ENCODE measurements at places on chromosomes 11 and 22. TPM values are rescaled to one million over a fixed set of nuclear protein-coding genes. Genes with fewer than 3 reads are reported as not detected.

GRCh38 chr22:40415531-40416266 lies 45.3 kb downstream of the SGSM3 start:
- peaks cover 42% of the 10 kb centered on the region for H3K36me3 ChIP-seq
- DNase-seq: no peak
- H3K4me1 ChIP-seq: peaks cover 8% of the 10 kb centered on the region
- no peak overlapping the region for H3K4me3 ChIP-seq
- H3K27me3 ChIP-seq: no peaks in the 10 kb centered on the region
- no peak overlapping the region for H3K27ac ChIP-seq

GRCh38 chr11:22477312-22477711 lies 139.1 kb downstream of the SLC17A6 start:
- no peak overlapping the region for H3K27ac ChIP-seq
- no peaks in the 10 kb centered on the region for H3K4me1 ChIP-seq
- no peak overlapping the region for H3K4me3 ChIP-seq
- H3K27me3 ChIP-seq: no peaks in the 10 kb centered on the region
- no peaks in the 10 kb centered on the region for H3K36me3 ChIP-seq

GRCh38 chr22:46797355-46797754 lies 34.9 kb downstream of the TBC1D22A start:
- H3K36me3 ChIP-seq: peaks cover 72% of the 10 kb centered on the region
- H3K27me3 ChIP-seq: no peaks in the 10 kb centered on the region
- no peak overlapping the region for H3K4me3 ChIP-seq

DNA sequence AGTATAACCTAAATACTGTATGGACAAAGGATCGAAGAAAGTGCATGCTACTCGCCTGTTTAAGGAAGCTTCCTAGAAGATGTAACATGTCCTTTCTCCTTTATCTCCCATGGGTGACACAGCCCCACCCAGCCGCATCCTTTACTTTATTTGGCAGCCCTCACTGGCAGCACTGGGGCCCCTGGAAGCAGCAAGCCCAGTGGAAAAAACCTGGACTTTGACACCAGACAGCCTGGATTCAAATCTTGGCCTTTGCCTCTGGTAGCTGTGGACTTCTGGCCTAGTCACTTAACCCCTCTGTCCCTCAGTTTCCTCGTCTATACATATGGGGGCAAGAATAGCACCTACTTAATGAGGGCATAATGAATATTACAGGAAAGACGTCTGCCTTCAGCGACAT lies 67.1 kb downstream of the MYEOV start:
- H3K4me1 ChIP-seq: no peaks in the 10 kb centered on the region
- no peak overlapping the region for H3K4me3 ChIP-seq
- no peak for DNase-seq
- H3K27ac ChIP-seq: no peak overlapping the region
- no peaks in the 10 kb centered on the region for H3K27me3 ChIP-seq

Gene GGA1
- 26.7 TPM for polyA plus RNA-seq

GRCh38 chr11:59598961-59599360 lies 16.6 kb downstream of the OSBP start:
- H3K27me3 ChIP-seq: no peaks in the 10 kb centered on the region
- H3K4me3 ChIP-seq: no peak overlapping the region
- no peak for DNase-seq

DNA sequence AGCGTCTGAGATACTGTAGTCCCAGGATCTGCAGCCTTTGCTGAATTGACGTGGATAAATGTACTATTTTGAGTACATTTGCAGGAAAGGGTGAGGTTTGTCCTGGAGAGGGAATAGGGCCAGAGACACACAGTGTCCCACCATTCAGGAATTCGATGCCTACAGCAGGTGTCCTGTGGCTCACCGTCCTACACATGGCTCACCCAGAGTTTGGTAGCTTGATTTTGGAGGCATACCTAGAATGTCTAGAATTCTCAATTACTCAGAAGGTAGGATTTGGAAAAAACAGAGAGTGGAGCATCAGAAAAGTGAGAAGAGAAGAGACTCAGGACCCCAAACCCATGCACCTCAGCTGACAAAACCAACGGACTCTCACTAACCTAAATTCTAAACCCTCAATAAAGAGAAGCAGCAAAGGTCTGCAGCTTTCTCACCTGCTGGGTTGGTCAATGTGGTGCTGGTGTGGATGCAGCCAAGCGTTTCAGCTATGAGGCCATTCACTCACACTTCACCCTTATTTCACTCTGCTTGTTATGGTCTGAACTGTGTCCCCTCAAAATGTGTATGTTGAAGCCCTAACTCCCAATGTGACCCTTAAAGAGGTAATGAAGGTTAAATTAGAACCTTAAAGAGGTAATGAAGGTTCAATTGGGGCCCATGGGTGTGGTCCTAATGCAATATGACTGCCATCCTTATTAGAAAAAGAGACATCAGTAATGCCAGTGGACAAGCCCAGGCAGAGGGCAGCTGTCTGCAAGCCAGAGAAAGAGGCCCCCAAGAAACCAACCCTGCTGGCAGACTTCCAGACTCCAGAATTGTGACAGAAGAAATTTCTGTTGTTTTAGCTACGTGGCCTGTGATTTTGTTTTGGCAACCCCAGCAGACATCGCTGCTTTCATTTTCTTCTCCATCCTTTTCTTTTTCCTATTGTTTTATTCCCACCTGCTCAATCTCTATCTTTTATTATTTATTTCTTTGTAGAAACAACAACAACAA lies 187.8 kb downstream of the SNX19 start:
- no peak for DNase-seq
- no peaks in the 10 kb centered on the region for H3K27me3 ChIP-seq
- H3K4me3 ChIP-seq: no peak overlapping the region
- H3K27ac ChIP-seq: no peak overlapping the region

Gene FREY1
- not detected for polyA plus RNA-seq

Gene MS4A6E
- polyA plus RNA-seq: not detected

- no peak overlapping the region for H3K27ac ChIP-seq
- no peaks in the 10 kb centered on the region for H3K27me3 ChIP-seq
- H3K4me1 ChIP-seq: no peaks in the 10 kb centered on the region
- no peaks in the 10 kb centered on the region for H3K36me3 ChIP-seq
- no peak overlapping the region for H3K4me3 ChIP-seq
Observed at GRCh38 chr11:85164743-85165142, 462.4 kb downstream of the DLG2 start.

GRCh38 chr22:48476577-48476976 lies 1351.1 kb downstream of the BRD1 start:
- DNase-seq: no peak
- no peaks in the 10 kb centered on the region for H3K4me1 ChIP-seq
- H3K36me3 ChIP-seq: no peaks in the 10 kb centered on the region
- H3K4me3 ChIP-seq: no peak overlapping the region
- H3K27ac ChIP-seq: no peak overlapping the region
- no peaks in the 10 kb centered on the region for H3K27me3 ChIP-seq

DNA sequence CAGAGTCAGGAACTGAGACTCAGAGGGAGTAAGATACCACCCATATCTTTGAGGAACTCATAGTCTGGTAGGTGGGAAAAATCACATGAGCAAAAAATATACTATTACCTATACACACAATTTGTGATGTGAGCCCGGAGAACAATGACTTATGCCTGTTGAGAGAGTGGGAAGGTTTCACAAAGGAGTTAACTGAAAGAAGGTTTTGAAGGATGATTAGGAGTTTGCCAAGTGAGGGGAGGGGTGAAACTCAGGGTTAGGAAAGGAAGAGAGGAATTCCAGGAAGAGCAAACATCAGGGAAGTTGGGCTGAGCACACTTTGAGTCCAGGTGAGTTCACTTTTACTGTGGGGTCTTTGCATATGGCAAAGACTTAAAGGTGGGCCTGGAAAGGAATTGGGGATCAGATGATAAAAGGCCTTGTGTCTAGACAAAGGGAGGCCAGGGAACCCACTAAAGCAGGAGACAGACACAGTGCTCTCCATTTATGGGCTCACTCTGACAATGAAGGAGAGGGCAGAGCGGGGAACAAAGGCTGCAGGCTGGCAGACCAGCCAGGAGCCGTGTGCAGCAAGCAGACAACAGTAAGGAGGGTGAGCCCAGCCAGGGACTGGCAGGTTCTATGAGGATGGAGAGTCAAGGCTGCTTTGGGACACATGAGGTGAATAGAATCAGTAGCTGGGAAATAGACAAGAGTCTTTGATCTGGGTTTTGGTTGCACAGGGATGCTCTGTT lies 33.1 kb downstream of the TSPAN18 start:
- H3K4me3 ChIP-seq: no peak overlapping the region
- H3K27ac ChIP-seq: no peak overlapping the region
- peaks cover 9% of the 10 kb centered on the region for H3K36me3 ChIP-seq
- DNase-seq: no peak

Gene PACSIN2
- 24.6 TPM for polyA plus RNA-seq

Gene DTX4
- polyA plus RNA-seq: 0.09 TPM

DNA sequence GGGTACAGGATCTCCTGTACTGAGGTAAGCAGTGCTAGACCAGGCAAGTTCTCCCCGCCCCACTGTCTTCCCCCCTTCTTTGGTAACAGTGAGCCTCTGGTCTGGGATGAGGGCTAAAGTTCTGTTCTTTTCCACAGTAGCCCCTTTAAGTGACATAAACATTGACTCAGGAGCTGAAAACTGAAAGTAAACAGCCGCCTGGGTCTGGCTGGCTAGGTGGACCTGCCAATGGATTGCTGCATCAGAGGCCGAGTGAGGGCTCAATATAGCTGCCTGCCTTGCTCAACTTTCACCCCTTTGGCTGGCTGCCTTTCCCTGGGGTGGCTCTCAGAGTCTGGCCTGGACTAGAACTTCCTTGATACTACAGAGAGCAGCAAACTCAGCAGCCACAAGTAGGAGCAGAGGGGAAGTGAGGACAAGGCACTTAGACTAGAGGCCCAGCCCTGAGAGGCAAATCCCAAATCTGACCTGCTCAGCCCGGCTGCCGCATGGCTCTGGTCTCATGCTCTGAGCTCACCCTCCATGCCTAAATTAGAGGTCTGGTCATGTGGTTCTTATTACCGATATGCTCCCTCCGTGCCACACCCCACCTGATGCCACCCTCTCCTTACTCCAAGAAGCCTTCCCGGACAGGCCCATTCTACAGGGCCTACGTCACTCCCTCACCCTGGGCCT lies 9.6 kb upstream of the UCP3 start:
- H3K4me3 ChIP-seq: no peak overlapping the region
- peaks cover 75% of the 10 kb centered on the region for H3K4me1 ChIP-seq
- DNase-seq: no peak
- H3K36me3 ChIP-seq: no peaks in the 10 kb centered on the region

Gene ASCL2
- not detected for polyA plus RNA-seq

GRCh38 chr22:42069801-42070516 lies 653 bp downstream of the NAGA start:
- no peaks in the 10 kb centered on the region for H3K27me3 ChIP-seq
- H3K4me3 ChIP-seq: peak overlapping the region; percentile 37
- no peak for DNase-seq
- H3K36me3 ChIP-seq: peaks cover 11% of the 10 kb centered on the region

DNA sequence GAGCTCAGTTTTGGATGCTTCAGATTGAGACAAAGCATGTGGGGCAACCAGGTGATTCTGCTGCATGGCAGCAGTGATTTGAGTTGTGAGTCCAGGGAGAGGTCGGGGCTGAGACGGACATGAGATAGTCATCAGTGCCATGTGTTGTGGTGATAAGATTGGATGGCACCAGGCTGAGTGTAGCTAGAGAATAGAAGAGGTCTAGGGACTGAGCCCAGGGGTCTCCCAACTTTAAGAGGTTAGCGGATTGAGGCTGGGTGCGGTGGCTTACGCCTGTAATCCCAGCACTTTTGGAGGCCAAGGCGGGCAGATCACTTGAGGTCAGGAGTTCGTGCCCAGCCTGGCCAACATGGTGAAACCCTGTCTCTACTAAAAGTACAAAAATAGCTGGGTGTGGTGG lies 6.3 kb upstream of the CTSD start:
- no peak for DNase-seq
- no peaks in the 10 kb centered on the region for H3K36me3 ChIP-seq
- no peaks in the 10 kb centered on the region for H3K27me3 ChIP-seq
- H3K27ac ChIP-seq: no peak overlapping the region
- peaks cover 19% of the 10 kb centered on the region for H3K4me1 ChIP-seq

GRCh38 chr11:101718402-101718801 lies 134.6 kb upstream of the TRPC6 start:
- no peaks in the 10 kb centered on the region for H3K36me3 ChIP-seq
- no peak for DNase-seq
- no peaks in the 10 kb centered on the region for H3K4me1 ChIP-seq
- no peak overlapping the region for H3K4me3 ChIP-seq
- no peaks in the 10 kb centered on the region for H3K27me3 ChIP-seq

GRCh38 chr11:126214841-126215240 lies 3.3 kb downstream of the FAM118B start:
- DNase-seq: no peak
- H3K4me1 ChIP-seq: peaks cover 24% of the 10 kb centered on the region
- H3K36me3 ChIP-seq: no peaks in the 10 kb centered on the region
- no peak overlapping the region for H3K4me3 ChIP-seq

DNA sequence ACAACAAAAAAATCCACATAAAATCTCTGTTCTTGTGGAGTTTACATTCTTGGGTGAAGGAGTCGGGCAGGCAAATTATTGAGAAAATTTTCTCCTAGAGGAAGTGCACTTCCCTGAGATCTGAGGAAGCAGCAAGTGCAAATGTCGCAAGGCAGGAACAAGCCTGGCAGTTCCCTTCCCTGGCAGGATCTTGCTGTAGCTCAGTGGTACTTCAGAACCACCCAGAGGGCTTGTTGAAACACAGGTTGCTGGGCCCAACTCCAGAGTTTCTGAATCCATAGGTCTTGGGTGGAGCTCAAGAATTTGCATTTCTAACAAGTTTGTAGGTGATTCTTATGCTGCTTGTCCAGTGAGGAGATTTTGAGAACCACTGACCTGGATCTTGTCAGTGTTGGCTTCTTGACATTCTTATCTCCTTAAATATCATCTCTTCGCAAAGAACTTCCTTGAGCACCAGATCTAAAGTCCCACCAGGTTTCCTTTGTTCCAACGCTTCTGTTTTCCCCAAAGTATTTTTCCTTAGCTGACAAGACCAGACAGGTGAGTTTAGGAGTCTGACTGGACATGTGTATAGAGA lies 9.6 kb downstream of the QSER1 start:
- no peak overlapping the region for H3K4me3 ChIP-seq
- no peak for DNase-seq
- no peak overlapping the region for H3K27ac ChIP-seq
- peaks cover 4% of the 10 kb centered on the region for H3K4me1 ChIP-seq

GRCh38 chr11:112306230-112306629 lies 45.6 kb upstream of the PLET1 start:
- no peak overlapping the region for H3K27ac ChIP-seq
- DNase-seq: no peak
- no peaks in the 10 kb centered on the region for H3K36me3 ChIP-seq
- H3K4me1 ChIP-seq: no peaks in the 10 kb centered on the region
- no peak overlapping the region for H3K4me3 ChIP-seq

- peaks cover 4% of the 10 kb centered on the region for H3K27me3 ChIP-seq
- no peak overlapping the region for H3K4me3 ChIP-seq
- H3K36me3 ChIP-seq: no peaks in the 10 kb centered on the region
- peaks cover 12% of the 10 kb centered on the region for H3K4me1 ChIP-seq
Observed at GRCh38 chr11:120212259-120212878, 1.5 kb downstream of the OAF start.

DNA sequence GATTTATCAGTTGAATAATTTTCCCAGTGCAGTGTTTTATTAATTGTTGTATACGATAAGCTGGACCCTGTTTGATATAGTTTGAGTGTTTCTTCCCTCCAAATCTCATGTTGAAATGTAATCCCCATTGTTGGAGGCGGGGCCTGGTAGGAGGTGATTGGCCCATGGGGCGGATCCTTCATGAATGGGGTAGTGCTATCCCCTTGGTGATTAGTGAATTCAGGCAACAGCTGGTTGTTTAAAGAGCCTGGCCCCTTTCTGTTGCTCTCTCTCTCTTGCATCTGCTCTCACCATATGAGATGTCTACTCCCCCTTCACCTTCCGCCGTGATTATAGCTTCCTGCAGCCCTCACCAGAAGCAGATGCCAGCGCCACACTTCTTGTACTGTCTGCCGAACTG lies 1.5 kb downstream of the OR5A1 start:
- no peaks in the 10 kb centered on the region for H3K4me1 ChIP-seq
- no peak overlapping the region for H3K4me3 ChIP-seq
- no peak for DNase-seq
- no peaks in the 10 kb centered on the region for H3K27me3 ChIP-seq
- no peak overlapping the region for H3K27ac ChIP-seq
- H3K36me3 ChIP-seq: no peaks in the 10 kb centered on the region
